ENCODE measurements at places on chromosomes 12 and 14.

DNA sequence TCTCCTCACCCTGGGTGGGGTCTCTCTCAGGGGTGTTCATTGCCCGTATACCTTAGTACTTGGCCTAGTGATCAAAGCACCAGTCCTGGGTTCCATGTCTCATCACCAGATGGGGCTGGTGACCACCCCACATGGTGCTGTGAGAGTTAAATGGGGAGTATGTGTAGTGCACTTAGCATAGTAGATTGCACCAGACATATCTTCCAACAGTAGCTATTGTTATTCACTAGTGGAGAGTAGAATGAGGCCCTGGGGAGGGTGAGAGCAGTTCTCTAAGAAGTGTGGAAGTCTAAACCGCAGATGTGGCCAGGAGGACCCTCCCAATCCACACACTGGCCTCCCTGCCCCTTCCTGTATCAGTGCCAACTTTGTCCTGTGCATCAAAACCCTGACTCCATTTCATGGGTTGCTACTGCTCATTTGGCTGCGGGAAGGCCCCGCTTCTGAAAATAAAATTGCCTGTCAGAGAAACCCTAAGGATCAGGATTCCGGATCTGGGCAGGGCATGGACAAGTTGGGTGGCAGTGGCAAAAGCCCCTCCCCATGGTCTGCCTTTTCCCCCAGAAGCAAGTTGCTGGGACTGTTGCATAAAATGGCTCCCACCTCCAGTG is 4.4 kb downstream of the CD9 start:
- no peak for DNase-seq

- DNase-seq, result peak; percentile 80
Measured at GRCh38 chr12:116539905-116540482, 19.2 kb upstream of the MAP1LC3B2 start.

DNA sequence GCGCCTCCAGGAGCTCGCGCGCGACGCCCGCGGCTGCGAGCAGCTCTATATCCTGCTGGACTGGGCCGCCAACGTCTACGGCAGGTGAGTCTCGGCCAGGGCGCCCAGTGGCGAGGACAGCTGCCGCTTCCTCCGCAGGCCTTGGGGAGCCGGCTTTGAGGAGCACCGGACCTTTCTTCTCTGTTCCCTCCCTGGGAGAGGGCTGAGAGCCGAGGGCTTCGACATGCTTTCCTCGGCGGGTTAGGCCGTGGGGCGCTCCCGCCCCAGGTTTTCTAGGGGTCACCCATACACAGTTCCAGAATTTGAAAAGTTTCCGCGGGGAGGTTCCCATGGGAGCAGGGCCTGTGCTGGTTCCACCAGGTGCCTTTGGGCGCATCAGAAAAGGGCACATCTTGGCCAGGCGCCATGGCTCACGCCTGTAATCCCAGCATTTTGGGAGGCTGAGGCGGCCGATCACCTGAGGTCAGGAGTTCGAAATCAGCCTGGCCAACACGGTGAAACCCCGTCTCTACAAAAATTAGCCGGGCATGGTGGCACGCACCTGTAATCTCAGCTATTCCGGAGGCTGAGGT is 8.2 kb downstream of the EXOC3L4 start:
- no peak for DNase-seq

DNA sequence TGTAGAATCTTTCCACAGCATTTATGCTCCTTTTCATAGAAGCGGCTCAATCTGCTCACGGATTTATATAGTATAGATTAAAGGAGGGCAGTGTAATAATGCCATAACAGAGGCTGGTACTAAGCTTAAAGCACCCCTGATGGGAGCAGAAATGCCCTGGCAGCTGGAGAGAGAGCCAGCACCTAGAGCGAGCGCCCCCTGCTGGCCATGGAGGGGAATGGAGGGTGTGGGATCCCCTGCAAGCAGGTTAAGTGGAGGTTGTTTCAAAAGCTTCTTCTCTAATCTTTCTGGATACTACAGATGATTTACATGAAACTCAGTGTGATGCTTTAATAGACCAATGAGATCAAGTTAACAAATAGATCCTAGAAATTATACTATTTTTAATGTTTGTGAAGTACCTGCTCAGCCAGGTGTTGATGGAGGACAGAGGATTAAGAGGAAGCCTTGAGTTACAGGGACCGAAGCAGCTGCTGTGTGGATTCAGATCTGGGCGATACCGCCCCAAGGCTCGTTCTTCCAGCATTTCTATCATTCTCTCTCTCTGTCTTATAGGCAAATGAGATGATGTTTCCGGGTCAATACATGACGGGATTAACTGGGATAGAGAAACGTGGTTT is 1519.3 kb upstream of the TMEM132C start:
- DNase-seq, result peak; percentile 7

DNA sequence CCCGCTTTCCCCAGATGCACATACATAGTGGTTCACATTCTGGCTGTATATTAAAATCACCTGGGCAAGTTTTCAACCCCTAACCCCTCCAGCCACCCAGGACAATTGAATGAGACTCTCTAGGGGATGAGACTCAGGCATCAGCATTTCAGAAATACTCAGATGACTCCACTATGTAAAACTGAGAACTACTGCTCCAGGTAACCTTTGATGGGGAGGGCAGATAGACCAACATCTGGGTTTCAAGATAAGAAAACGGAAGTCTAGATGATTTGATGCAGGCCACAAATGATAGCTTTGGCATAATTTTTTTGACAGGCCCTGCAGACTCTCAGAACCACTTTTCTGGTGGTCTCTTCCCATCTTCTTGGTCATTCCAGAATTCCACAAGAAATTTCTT is 341.1 kb downstream of the EMP1 start:
- no peak for DNase-seq

- DNase-seq, result peak; percentile 14
Measured at GRCh38 chr14:59630288-59630963, 53.8 kb upstream of the CCDC175 start.

DNA sequence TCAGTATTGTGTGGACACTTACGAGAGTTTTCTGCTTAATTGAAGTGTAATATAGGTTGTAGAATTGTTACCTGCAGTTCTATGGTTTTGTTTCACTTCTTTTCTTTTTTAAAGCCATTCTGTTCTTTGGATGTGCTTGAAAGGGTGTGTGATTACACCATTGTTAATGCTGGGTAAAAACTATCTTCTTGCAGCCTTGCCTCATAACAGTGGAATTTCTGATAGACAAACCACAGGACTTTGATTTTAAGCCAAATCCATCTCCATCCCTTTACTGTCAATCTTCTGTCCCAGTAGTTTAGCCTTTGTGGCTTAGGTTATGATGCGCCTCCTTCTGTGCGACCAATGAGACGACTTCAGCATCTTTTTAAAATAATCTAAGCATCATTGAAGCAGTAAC is 182.3 kb downstream of the PELI2 start:
- DNase-seq, result peak; percentile 89
